ENCODE measurements at places on chromosomes 16 and 17.
A peak's percentile ranks its signal among the peaks of the same experiment; 100 is the strongest.

GRCh38 chr16:87303431-87303930, 13.7 kb downstream of the C16orf95 start:
- DNase-seq: no peak

GRCh38 chr17:53316073-53316472, 506.7 kb upstream of the KIF2B start:
- DNase-seq: no peak

DNA sequence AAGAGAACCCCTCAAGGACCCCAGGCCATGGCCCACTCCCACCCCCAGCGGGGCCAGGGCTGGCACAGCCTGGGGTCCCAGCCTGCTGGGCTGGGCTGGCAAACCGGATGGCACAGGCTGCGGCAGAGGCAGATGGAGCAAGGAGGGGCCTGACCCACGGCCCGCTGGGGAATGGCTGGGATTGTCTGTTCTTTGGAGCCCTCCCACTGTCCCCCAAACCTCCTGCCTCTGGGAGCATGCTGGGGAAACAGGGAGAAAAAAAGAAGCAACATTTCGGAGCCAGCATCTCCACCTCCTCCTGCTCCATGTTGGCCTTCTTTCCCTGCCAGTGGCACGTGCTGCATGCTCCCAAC, 37.1 kb upstream of the LHX1 start:
- no peak for DNase-seq

DNA sequence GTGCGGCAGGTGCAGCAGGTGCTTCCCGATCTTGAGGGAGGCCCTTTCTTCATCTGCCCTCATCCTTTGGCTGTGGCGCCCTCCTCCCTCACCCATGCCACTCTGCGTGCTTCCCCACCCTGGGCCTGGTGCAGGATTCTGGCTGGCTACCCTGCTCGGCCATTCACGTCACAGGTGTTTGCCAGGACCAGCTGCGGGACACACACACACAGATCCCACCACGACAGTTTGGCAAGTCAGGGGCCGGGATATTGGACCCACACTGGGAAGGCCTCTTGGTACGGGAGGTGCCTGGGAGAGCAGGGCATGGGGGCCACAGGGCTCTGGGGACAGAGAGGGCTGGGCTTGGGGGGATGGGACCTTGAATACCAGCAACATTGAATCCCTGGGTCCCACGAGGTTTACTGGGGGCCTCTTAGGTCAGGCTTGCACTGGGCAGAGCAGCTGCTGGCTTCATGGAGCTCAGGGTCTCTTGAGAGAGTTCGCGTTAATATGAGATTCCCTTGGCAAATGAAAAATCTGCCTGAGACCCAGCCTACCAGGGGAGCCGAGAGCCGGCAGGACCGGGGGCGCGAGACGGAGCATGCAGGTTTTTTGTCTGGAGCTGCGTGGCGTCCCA, 15.1 kb downstream of the ADCY7 start:
- DNase-seq: no peak

- DNase-seq: no peak
These were observed 13.4 kb upstream of the SULT1A1 start for GRCh38 chr16:28623172-28623711.

GRCh38 chr17:39174920-39175694, 9.1 kb upstream of the ARL5C start:
- DNase-seq: peak; percentile 29

- peak; percentile 46 for DNase-seq
These were observed 115.9 kb downstream of the ANKRD11 start for GRCh38 chr16:89374393-89374960.

DNA sequence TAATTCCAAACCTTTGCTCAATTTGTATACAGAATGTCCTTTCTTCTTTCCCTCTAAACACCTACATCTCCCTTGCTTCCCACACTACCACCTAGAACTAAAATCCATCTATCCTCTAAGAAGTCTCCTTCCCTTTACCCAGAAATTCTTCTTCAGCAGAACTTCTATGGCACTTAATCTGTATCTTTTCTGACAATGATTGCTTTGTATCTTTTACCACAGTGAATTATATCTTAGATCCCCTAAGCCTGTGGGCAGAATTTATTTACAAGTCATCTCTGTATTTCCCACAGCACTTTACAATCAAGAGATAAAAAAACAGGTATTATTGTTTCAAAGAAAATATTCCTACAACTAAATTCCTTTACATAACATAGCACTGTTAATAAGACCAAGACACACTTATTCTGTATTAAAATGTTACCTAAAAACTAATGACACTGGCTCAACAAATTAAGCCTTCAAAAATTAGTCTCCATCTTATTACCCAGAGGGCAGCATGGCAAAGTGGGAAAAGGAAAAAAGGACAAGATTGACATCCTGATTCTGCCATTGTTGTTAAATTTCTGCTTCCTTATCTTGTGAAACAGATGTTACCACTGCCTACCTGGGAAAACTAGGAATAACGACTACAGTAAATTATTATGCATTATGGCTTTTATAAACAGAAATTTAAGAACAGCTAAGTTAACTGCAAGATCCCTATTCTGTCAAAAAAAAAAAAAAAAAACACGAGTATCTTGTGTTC, 42.8 kb downstream of the KANSL1 start:
- DNase-seq: no peak

- DNase-seq: no peak
These were observed 11.3 kb upstream of the COX10 start for GRCh38 chr17:14058051-14058450.

GRCh38 chr17:79678091-79678735, 52.5 kb upstream of the ENPP7 start:
- peak; percentile 40 for DNase-seq

- DNase-seq: peak; percentile 32
These were observed 45.9 kb downstream of the SOCS3 start for GRCh38 chr17:78313735-78314648.

DNA sequence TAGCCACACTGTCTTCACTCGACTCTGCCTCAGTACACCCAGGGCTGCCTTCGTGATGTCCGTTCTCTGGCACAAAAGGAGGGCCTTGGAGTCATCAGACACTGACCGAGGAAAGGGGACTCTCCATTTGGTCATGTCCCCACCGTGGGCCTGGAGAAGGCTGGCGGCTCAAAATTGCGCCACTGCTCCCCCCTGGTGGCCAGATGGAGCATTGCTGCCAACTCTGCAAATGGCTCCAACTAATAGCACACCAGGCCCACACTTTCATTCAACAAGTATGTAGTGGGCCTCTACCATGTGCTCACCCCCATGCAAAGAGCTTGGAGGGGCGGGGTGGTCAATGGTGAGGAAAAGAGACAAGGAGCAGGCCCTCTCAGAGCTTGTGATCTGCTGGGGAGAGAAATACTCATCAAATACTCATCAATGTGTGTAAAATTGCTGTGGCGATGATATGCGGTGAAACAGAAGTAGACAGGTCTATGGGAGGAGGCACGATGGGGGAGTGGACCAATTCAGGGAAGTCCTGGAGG, 5.2 kb upstream of the GRIN2C start:
- no peak for DNase-seq

All from DMS 273 treated with DMSO at 0.1 percent for 48 hours (cell line).